NCI-H2029 treated with DMSO at 0.1 percent for 48 hours (cell line): ENCODE measurements at places on chromosomes 16 and 17.
A peak's percentile ranks its signal among the peaks of the same experiment; 100 is the strongest.

- DNase-seq, result no peak
These were observed 76.4 kb upstream of the TBX2 start for GRCh38 chr17:61323003-61323908.

- no peak for DNase-seq
These were observed 3.5 kb upstream of the PKMYT1 start for GRCh38 chr16:2983706-2984136.

DNA sequence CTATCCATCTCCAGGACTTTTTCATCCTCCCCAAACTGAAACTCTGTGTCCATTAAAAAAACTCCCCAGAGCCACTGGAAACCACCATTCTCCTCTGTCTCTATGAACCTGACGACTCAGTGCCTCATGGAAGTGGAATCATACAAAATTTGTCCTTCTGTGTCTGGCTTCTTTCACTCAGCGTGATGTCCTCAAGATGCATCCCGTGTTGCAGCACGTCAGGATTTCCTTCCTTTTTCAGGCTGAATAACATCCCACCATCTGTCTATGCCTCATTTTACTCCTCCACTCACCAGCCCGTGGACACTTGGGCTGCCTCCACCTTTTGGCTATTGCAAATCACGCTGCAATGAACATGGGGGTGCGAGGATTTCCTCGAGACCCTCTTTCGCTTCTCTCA lies 12.6 kb upstream of the ALDH3A1 start:
- no peak for DNase-seq

- DNase-seq, result no peak
These were observed 267.3 kb downstream of the XYLT1 start for GRCh38 chr16:17203424-17203823.

DNA sequence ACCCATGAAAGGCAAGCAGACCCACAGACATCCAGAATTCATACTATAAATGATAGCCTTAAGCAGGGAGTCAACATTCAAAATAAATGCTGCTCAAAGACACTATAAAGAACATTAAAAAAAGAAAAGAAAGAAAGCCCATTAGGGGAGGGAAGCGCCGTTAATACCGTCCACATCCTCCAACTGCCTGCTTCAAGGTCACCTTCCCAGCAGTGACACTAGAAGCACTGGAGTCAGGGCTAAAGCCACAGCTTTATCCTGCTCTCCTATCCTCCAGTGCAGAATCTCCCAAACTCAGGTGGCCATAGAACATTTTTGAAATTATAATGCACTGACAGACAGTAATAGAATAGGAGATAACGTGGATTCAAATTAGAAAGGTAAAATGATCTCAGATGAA lies 59.4 kb downstream of the TEX2 start:
- no peak for DNase-seq

DNA sequence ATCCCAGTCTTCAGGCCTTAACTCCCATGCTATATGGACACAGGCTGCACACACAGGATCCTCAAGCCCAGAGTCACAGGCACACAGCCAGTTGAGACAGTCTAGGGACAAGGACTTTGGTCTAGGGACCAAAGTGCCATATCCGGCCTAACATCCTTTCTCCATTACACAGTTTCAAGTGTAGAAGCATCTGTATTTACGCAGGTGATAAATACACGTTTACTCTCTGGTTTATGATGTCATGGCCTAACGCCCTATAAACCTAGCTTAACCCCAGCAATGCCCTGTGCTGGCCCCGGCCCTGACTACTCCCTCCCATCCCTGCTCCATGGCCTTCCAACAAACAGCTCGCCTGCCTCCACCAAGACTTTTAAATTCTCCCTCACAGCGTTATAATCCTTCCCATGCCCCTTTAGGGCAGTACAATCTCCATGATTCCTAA lies 17.1 kb downstream of the CUEDC1 start:
- peak; percentile 62 for DNase-seq
